ENCODE measurements at places on chromosomes 5 and 9.

DNA sequence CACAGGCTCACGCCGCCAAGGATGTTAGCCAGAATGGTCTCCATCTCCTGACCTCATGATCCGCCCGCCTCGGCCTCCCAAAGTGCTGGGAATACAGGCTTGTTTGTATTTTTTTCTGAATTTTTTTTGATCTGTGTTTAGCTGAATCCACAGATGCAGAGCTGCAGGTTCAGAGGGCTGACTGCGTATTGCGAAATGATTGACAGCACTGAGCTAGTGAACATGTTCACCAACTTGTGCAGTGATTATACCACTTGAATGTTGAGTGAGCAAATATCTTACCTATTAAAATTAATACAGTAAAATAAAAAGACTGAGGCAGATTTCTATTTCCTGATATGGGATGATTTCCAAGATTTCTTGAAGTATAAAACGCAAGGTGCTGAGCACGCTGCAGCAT, 123.1 kb upstream of the PHYKPL start:
- no peak for DNase-seq

- no peak for DNase-seq
Measured at GRCh38 chr5:57895766-57896165, 413.2 kb upstream of the ACTBL2 start.

DNA sequence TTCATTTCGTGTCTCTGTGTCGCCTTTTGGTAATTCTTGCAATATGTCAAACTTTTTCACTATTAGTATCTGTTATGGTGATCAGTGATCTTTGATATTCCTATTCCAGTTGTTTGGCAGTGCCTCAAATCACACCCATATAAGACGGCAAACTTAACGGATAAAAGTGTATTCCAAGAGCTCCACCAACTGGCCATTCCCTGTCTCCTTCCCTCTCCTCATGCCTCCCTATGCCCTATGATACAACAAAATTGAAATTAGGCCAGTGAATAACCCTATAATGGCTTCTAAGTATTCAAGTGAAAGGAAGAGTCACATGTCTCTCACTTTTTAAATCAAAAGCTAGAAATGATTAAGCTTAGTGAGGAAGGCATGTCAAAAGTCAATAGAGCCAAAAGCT, 74.8 kb downstream of the CDK5RAP2 start:
- no peak for DNase-seq

DNA sequence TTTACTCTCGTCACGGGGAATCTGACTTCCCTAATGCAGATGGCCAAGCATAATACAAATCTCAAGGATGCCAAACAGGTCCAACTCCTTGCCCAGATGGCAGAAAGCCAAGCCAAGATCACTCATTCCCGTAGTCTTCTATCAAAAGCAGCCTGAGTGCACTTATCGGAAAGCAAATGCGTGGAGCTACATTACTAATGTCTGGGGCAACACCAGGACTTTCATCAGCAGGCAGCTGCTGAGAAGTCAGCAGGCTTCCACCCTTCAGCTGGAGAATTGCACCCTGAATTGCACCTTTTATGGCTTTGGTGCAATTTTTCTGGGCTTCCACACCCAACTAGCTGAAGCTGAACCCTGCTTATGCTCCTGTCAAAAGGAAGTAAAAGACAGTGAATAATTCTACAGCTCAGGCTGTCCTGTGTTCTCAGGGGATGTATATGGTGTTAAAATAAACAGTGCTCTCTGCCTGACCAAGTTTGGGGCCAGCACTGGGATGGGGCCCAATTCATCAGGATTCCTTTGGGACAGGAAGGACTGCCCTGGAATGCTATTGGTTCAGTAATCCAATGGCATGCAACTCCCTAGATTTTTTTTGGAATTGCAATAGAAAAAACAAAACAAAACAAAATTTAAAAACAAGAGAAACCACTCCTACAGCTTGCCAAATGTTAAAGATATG, 92.6 kb downstream of the DPYSL3 start:
- DNase-seq, result no peak

DNA sequence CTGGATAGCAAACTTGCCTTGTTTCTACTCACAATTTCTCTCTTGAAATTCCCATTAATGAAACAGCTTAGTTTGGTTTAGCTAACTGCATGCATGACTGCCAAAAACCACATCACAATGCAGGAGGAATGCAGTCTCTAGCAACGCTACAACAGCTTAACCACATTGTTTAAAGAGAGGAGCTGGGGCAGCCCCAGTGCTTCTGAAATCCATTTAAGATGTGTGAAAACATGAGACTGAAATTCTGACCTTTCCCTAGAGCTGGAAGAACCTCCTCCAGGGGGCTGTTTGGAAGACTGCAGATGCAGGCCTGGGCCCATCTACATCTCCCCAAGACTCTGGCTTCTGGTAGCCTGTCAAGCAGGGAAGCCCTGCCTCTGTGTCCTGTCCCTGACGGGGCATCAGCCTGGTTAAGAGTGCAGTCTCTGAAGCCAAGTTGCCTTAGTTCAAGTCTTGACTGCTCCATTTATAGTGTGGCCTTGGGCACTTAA, 157.1 kb downstream of the ZNF462 start:
- DNase-seq, result no peak

- no peak for DNase-seq
Measured at GRCh38 chr5:151026679-151027078, 6.3 kb downstream of the GPX3 start.

Measured in activated naive CD4-positive, alpha-beta T cell (primary cell).